ENCODE measurements at places on chromosomes 1 and 21.

DNA sequence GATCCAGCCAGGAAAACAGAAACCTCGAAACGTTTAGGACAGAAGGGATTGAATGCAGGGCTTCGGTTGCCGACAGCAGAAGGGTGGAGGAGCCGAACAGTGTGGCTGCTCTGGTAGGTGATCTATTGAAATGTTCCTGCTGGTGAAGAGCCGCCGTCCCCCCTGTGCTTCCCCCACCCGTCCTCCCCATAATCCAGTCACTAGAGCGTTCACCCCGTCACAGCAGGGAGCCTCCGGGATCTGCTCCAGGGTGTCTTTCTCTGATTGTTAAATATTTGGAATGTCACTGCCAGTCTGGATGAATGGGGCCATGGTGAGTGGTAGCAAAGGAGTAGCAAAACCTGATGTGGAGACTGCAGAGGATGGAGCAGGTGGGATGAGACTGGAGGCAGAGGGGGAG is 255.1 kb upstream of the CSF3R start:
- no peak for DNase-seq

DNA sequence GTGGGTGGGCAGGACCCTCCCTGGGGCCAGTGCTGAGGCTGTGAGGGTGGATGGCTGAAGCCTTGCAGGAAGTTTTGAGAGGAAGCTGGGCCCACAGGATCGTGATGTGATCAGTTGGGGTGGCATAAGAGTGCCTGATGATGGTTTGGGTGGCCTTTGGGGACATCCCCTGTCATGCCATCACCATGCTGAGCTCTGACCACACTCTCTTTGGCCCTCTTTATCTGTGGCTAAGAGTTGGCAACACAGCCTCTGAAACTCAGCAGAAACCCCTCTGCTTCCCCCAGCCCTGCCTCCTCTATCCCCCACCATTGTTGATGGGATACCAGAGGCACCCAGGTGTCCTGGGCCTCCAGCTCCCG is 19.8 kb downstream of the MIIP start:
- DNase-seq, result no peak

DNA sequence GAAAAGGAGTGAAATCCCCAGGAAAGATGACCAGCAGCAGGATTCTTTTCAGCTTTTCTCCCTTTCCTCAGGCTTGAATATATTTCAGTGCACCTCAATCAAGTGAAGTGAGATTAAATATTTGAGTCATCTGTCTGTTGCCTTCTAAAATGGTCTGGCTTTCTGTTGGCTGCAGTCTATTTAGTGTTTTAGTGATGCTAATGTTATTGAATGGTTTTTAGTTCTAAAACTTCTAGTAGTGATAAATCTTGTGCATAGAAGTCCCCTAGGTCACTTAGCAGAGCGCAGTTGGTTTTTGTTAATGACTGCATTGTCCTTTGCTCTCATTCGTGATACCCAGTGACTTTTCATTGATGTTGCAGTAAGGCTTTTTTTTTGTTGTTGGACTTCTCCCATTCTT is 53.5 kb downstream of the ITSN1 start:
- no peak for DNase-seq

- DNase-seq, result no peak
Measured at GRCh38 chr1:1353389-1354151, 4.4 kb upstream of the DVL1 start.

DNA sequence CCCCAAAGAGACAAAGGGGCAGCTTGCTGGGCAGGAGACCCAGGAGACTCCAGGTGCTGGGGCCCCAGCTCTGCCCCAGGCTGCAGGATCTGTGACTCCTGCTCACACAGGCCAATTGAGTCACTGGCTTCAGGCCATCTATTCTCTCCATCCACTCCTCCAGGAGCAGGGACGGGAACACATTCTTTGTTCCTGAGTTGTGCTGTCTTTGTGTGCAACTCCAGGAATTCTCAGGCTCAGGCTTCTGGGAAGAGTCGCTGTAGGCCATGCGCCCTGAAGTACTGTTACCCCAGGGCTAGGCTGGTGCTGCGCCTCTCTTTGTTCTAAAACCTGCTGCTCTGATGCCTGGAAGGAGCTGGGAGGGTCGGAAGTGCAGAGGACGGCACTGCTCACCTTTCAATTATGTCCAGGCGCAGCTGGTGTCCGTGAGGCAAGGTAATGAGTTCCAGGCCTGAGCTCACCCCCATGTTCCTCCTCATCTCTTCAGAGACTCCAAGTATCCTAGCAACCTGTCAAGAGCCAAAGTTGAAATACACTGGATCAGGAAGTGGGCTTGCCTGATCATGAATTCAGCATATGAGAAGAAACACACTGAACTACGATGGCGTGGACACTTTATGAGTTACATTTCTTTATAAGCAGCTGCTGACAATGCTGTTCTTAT is 105.9 kb downstream of the BCAR3 start:
- DNase-seq, result no peak

DNA sequence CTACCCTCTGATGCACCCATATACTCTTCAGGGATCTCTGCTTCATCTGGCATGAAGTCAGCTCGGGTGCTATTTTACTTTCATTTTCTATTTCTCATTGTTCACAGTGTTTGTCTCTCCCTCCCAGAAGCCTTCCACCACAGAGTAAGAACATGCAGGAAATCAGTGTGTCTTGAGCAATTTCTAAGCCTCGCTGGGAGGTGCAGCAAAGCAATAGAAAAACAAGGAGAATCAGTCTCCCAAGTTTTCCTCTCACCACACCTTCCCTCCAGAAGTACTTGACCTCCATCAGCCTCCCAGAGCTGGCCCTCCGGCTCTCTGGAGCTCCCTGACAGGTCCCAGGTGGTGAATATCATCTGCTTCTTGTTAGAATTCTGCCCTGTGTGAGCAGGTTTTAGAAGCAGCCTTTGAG is 594.7 kb upstream of the CAMK1G start:
- no peak for DNase-seq

- no peak for DNase-seq
Measured at GRCh38 chr1:193270996-193271395, 84.6 kb upstream of the B3GALT2 start.

DNA sequence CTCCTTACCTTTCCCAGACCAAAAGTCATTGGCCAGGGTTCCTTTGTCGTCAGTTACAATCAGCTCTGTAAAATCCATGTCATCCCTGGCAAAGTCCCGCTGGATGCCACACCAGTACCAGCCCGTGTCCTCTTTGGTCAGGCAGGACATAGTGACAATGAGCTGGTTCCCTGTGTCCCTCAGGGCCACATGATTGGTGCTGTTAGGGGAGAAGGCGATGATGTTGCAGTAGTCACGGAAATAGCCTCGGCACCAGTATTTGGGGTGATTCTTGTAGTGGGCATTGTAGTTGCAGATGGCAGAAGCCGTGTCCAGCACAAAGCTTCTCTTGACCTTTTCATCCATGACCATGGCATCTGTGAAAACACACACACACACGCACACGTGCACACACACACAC is 14.8 kb downstream of the ADORA3 start:
- no peak for DNase-seq

- DNase-seq, result no peak
Measured at GRCh38 chr21:41589131-41589530, 81.2 kb upstream of the TMPRSS2 start.

DNA sequence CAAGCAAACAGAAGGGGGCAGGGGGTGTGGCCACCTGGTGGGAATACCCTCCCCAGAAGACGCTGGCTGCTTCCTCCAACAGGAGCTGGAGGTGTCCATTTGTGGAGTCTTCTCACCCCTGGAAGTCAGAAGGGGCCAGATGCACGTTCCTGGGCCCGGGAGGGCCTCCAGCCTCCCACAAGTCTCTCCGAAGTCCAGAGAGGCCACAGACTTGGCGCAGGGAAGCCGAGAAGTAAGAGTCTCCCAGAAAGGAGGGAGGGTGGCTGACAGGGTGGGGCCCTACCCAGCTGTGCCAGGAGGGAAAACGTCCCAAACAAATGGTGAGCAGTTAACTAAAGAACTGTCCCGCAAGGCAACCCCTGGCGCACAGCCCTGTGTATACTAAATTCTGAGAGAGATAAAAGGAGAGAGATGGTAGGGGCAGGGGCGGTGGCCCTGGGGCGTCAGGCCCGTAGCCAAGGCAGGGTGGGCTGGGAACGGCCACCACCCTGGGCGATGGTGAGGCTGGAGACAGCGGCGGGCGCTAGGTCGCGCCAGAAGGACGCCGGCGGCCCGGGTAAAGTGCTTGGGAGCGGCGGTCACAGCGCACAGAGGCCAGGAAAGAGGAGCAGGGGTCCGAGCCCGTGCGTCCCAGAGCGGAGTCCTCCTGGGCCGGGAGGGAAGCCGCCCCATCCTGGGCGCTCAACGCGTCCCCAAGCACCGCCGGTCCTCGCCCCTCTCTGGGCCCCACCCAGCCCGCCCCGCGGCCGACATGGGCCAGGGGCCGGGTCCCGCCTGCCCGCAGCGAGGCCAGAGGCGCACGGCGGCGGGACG is 1.2 kb downstream of the CHD5 start:
- DNase-seq, result no peak

- no peak for DNase-seq
Measured at GRCh38 chr1:33358795-33359503, 38.1 kb upstream of the A3GALT2 start.

- DNase-seq, result no peak
Measured at GRCh38 chr1:78156805-78157521, 111.2 kb downstream of the GIPC2 start.

DNA sequence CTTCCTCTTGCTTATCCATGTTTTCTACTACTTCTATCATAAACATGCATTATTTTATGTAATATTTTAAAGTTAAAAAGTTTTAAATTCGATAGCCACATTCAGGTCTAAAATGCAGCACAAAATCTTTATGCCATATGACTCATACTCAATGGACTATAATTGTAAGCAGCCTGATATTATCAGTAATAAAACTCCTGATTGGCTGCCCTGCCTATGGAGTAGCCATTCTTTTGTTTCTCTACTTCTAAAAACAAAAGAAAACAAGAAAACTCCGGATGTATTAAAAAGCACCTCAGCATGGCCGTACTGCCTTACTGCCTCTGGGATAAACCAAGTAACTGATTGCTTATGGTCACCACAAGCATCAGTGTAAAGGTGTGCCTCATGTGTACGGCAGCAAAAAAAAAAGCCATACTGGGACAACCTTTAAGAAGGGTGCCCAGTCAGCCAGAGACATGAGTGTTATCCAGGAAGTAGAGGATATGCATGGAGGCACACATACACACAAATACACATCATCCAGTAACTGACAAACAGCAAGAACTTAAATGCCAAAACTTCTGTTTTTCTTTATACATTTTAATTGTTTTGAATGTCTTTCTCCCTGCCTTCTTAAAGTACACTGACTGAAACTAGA is 9.2 kb downstream of the SLC35D1 start:
- DNase-seq, result no peak

GRCh38 chr1:222233444-222234158 is 314.3 kb downstream of the HHIPL2 start:
- DNase-seq, result no peak

DNA sequence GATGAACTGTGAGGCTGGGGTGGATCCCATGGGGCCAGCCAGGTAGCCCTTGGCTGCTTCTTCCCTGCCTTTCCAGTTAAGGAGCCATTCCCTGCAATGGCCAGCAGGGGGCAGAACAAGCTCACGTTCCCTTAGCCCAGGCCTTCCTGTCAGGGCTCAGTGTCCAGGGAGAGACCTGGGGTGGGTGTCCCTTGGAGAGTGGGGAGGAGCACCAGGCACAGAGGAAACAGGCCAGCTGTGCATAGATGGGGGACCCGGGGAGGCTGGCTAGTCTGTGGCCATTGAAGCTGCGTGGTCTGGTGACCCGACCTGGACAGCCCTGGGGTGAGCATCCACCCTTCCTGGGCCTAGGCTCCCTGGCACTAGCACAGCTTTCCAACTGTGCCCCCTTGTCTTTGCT is 13.2 kb upstream of the EPS8L3 start:
- peak; percentile 65 for DNase-seq

- DNase-seq, result no peak
Measured at GRCh38 chr1:60759291-60759690, 323.1 kb upstream of the NFIA start.

GRCh38 chr1:223363856-223364684 is at the start of gene SUSD4:
Gene SUSD4, minus strand, starts transcription at chr1:223364176. Its CDS starts 751 bp downstream, at chr1:223363425.
- peak; percentile 27 for DNase-seq

GRCh38 chr21:39650801-39651200 is 38.1 kb downstream of the B3GALT5 start:
- no peak for DNase-seq

Data from activated gamma-delta T cell treated with anti-CD3 and anti-CD28 coated beads, Interleukin-2, amount 50 U/mL, for 16 hours (primary cell).